ENCODE measurements at places on chromosomes 4 and X. TPM values are rescaled to one million over a fixed set of nuclear protein-coding genes. Genes with fewer than 3 reads are reported as not detected.
A peak's percentile ranks its signal among the peaks of the same experiment; 100 is the strongest.

DNA sequence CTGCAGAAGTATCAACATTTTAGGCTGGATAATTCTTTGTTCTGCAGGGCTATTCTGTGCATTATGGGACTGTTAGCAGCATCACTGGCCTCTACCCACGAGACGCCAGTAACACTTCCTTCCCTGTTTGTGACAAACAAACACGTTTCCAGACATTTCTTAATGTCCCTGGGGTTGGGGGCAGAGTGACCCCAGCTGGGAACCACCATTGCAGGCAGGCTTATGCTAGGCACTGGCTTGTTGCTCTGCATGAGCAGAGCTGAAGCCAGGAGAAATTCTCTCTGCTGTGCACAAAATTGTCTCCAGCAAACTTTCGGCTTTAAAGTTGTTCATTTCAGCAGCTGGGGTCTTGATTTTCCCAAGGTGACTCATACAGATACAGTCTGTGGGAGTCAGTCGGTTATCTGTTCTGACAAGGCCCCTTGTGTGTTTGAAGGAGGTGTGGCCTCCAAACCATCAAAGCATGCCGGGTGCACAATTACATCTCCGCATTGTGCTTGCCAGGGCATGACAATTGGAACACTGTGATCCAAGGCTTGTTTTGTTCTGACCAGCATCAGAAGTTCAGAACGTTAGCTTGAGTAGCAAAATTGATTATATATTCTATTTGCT, 156.4 kb upstream of the BOD1L1 start:
- no peak for DNase-seq
- H3K27ac ChIP-seq = no peak overlapping the region
- no peaks in the 10 kb centered on the region for H3K36me3 ChIP-seq
- H3K27me3 ChIP-seq = no peaks in the 10 kb centered on the region
- H3K4me1 ChIP-seq = no peaks in the 10 kb centered on the region
- no peak overlapping the region for H3K4me3 ChIP-seq

DNA sequence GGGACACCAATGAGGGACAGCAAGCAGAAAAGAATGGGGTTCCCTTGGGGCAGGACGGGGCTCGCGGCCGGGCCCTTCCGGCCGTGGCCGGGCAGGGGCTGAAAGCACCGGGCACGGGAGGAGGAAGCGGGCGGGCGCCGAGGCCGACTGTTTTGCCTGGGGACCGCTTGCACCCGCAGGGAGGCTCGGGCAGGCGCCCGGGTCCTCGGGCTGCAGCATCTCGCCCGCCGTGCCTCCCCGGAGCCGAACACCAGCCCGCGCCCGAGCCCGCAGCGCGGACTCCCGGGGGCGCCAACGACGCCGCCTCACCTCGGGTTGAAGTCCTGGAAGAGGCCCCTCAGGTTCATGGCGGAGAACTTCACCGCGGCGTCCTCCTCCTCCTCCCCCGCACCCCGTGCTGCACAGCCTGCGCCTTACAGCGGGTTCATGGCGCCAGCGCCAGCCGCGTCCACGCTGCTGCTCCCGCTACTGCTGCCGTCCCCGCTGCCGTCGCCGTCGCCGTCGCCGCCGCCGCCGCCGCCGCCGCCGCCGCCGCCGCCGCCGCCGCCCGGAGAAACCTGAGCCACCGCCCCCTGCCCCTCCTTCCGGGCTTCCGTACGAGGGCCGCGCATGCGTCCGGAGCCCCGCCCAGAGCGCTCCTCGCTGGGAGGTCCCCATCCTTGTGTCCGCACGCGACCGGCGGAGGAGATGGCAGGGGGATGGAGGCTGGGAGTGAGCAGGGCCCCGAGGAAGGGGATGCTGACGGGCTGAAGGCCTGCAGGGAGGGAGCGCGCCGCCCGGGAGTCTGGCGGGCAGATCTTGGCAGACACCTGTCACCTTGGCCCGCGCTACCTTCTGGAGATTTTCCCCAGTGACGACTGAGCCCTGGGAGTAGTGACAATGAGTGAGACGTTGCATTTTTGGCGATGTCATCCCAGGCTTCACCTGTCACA, at the start of gene TMEM185A:
Gene TMEM185A, minus strand, starts transcription at position 559 of the 932 bp plus-strand sequence. Its CDS starts 212 bp downstream, at position 347.
- H3K4me3 ChIP-seq = peak within 1 kb of the TSS; percentile 77
- peaks cover 23% of the 10 kb centered on the region for H3K27me3 ChIP-seq
- H3K27ac ChIP-seq = peak within 1 kb of the TSS; percentile 81
- H3K4me1 ChIP-seq = peaks cover 21% of the 10 kb centered on the region

GRCh38 chrX:20452487-20452886, 185.8 kb upstream of the RPS6KA3 start:
- H3K4me3 ChIP-seq = no peak overlapping the region
- no peak for DNase-seq
- H3K27me3 ChIP-seq = no peaks in the 10 kb centered on the region

- no peaks in the 10 kb centered on the region for H3K4me1 ChIP-seq
- no peaks in the 10 kb centered on the region for H3K36me3 ChIP-seq
- no peak overlapping the region for H3K4me3 ChIP-seq
- DNase-seq = no peak
These were observed 149.4 kb downstream of the PDGFRA start for GRCh38 chr4:54378461-54378860.

GRCh38 chr4:183468210-183469095, 24.0 kb downstream of the CDKN2AIP start:
- H3K27me3 ChIP-seq = no peaks in the 10 kb centered on the region
- DNase-seq = no peak
- no peak overlapping the region for H3K27ac ChIP-seq
- no peaks in the 10 kb centered on the region for H3K36me3 ChIP-seq
- H3K4me3 ChIP-seq = no peak overlapping the region

GRCh38 chrX:129039176-129039575, 484.1 kb downstream of the SMARCA1 start:
- no peak overlapping the region for H3K27ac ChIP-seq
- H3K4me3 ChIP-seq = no peak overlapping the region
- no peaks in the 10 kb centered on the region for H3K4me1 ChIP-seq
- no peaks in the 10 kb centered on the region for H3K36me3 ChIP-seq

DNA sequence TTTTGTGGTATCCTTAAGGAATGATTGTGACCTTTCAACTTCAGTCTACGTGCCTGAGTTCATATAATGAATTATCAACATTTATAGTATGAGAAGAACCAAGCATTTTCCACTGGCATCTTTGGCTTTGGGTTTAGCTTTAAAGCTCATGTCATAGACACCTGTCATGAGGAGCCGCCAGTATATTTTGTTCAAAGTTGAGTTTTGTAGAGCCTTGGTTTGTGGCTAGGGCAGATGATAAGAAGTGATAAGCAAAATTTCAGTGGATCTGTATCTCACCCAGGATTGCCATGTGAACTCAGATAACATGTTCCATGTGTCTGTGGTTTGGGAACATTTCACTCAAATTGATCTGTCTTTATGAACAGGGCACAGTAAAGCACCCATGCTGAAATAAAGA, 873.2 kb downstream of the STPG2 start:
- no peak overlapping the region for H3K4me3 ChIP-seq
- H3K27me3 ChIP-seq = no peaks in the 10 kb centered on the region
- DNase-seq = no peak
- H3K27ac ChIP-seq = no peak overlapping the region
- no peaks in the 10 kb centered on the region for H3K36me3 ChIP-seq
- no peaks in the 10 kb centered on the region for H3K4me1 ChIP-seq

DNA sequence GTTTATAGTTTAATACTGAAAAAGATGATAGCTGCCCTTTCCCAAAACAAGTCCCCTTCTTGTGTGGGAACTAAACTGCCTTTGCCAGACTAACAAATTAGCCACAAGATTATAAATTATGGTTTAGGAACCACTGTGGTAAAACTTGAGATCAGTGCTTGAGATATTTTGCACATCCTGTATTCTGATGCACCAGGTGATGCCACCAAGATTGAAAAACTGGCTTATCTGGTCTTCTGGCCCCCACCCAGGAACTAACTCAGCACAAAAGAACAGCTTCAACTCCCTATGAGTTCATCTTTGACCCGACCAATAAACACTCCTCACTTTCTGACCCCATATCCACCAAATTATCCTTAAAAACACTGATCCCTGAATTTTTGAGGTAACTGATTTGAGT, 36.7 kb upstream of the EFNB1 start:
- H3K4me1 ChIP-seq = no peaks in the 10 kb centered on the region
- no peak overlapping the region for H3K4me3 ChIP-seq
- H3K27me3 ChIP-seq = no peaks in the 10 kb centered on the region
- DNase-seq = no peak
- H3K27ac ChIP-seq = no peak overlapping the region

DNA sequence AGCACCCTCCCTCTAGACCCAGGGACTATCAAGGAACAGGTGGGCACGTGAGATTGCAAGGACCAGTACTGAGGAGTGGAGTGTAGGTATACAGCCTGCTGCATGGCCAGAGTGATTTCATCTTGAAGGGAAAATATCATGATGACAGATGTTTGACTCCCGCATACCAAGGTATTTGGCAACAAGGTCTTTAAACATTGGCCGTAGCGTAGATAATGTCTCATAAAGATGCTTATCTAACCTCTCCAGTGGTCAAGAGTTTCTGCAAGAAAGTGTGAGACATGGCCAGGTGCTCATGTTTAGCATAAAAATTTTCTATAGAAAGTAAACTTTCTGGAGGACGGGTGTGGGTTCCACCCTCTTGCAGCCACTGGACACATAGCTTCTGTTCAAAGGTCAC, 18.7 kb upstream of the ZNF630 start:
- DNase-seq = no peak
- no peak overlapping the region for H3K27ac ChIP-seq
- no peaks in the 10 kb centered on the region for H3K27me3 ChIP-seq
- H3K4me3 ChIP-seq = no peak overlapping the region

GRCh38 chrX:19214311-19214710, 92.0 kb upstream of the ADGRG2 start:
- H3K4me1 ChIP-seq = no peaks in the 10 kb centered on the region
- no peaks in the 10 kb centered on the region for H3K27me3 ChIP-seq
- no peak overlapping the region for H3K4me3 ChIP-seq

DNA sequence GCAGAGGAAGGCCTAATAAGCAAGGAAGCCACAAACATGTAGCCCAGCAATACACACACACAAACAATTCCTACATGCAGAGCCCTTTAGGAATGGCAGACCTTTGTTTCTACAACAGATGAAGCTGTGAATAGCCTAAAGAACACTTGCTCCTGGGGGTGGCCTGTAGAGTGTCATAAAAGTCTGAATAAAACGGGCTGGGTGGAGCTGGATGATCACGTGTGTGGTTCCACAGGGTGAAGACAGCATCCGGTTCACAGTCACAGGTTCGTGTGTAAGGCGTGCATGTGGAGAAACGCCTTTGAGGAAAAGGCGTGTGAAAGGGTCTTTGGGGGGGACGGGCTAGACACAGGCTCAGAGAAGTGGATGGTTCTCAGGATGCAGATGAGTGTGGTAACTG, 156.1 kb downstream of the AFAP1 start:
- DNase-seq = no peak
- H3K4me1 ChIP-seq = peaks cover 24% of the 10 kb centered on the region
- no peak overlapping the region for H3K4me3 ChIP-seq
- H3K36me3 ChIP-seq = no peaks in the 10 kb centered on the region
- H3K27ac ChIP-seq = peak overlapping the region; percentile 77

- no peak overlapping the region for H3K27ac ChIP-seq
- no peak overlapping the region for H3K4me3 ChIP-seq
- no peaks in the 10 kb centered on the region for H3K27me3 ChIP-seq
- no peaks in the 10 kb centered on the region for H3K36me3 ChIP-seq
- DNase-seq = no peak
- H3K4me1 ChIP-seq = no peaks in the 10 kb centered on the region
These were observed 62.2 kb downstream of the PPP1R2C start for GRCh38 chrX:42715701-42716262.

DNA sequence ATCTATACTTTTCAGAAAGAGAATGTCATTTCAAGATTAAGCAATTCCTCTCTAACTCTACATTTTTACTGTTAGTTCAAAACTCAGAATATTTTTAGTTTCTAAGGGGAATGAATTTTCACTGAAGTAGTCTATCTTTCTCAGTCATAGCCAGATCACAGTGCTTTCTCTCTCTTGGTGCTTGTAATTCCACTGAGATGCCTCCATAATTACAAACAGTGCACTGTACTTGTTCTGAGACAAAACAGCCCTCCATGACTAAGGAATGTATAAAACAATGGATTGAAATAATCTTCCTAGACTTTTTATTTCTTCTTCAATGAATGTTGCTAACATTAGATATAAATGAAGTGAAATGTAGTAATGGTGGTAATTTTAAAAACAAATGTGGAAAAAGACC, 603.2 kb upstream of the FAM241A start:
- H3K27me3 ChIP-seq = no peaks in the 10 kb centered on the region
- no peak overlapping the region for H3K27ac ChIP-seq
- H3K4me3 ChIP-seq = no peak overlapping the region
- H3K36me3 ChIP-seq = no peaks in the 10 kb centered on the region

HSD17B10 gene
- 113 TPM for total RNA-seq

UCP1 gene
- total RNA-seq = not detected

CCKAR gene
- total RNA-seq = not detected

BRS3 gene
- total RNA-seq = not detected

SHROOM4 gene
- 12.2 TPM for total RNA-seq

GNRHR gene
- total RNA-seq = not detected

SPATA18 gene
- total RNA-seq = 0.83 TPM

UBE2K gene
- 67.9 TPM for total RNA-seq
